ENCODE measurements at places on chromosomes 7 and 10. TPM values are rescaled to one million over a fixed set of nuclear protein-coding genes. Genes with fewer than 3 reads are reported as not detected.

Gene SLC13A1
- total RNA-seq = not detected

Gene OGDHL
- total RNA-seq = 0.14 TPM

Gene AASS
- 37.8 TPM for total RNA-seq

Gene SLC16A9
- total RNA-seq = 0.55 TPM

Gene OR2A42
- total RNA-seq = not detected

Gene MLXIPL
- total RNA-seq = 0.37 TPM

Gene IDI2
- not detected for total RNA-seq

Gene CUBN
- 0.85 TPM for total RNA-seq

Gene GNG11
- total RNA-seq = 40.3 TPM

Gene CD36
- 24.7 TPM for total RNA-seq

Gene GPR37
- 3.8 TPM for total RNA-seq

Gene SFRP4
- 9.0 TPM for total RNA-seq

Gene AS3MT
- 13.0 TPM for total RNA-seq

Gene PIK3AP1
- 0.74 TPM for total RNA-seq

Gene SPDYE1
- not detected for total RNA-seq

Measured in smooth muscle cell of bladder (primary cell).